ENCODE measurements at places on chromosomes 5 and 9.

GRCh38 chr5:131548176-131548575 lies 86.9 kb downstream of the RAPGEF6 start:
- DNase-seq, result no peak

DNA sequence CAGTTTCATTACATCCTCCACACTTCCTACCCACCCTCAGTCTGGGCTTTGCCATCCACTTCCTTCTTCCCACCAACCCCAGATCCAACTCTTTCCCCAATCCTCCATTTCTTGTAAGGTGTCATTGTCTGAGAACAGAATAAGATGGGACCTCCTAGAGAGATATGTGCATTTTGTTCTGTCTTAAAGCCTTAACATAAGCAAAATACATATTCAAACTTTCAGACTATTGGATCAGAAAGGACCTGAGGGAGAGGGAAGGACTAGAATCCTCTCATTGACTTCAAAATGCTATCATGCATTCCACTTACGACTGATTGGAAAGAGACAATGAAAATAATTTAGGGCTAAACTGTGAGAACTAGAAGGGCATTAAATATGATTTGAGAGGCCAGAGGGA lies 43.0 kb downstream of the AGXT2 start:
- DNase-seq, result no peak

- no peak for DNase-seq
Observed at GRCh38 chr5:55231029-55231918, 2.1 kb downstream of the CCNO start.

GRCh38 chr5:117475919-117476318 lies 901.3 kb upstream of the SEMA6A start:
- no peak for DNase-seq

- DNase-seq, result no peak
Observed at GRCh38 chr5:66143473-66144073, 527 bp upstream of the SREK1 start.

GRCh38 chr5:71816307-71816706 lies 97.2 kb downstream of the CARTPT start:
- DNase-seq, result no peak

DNA sequence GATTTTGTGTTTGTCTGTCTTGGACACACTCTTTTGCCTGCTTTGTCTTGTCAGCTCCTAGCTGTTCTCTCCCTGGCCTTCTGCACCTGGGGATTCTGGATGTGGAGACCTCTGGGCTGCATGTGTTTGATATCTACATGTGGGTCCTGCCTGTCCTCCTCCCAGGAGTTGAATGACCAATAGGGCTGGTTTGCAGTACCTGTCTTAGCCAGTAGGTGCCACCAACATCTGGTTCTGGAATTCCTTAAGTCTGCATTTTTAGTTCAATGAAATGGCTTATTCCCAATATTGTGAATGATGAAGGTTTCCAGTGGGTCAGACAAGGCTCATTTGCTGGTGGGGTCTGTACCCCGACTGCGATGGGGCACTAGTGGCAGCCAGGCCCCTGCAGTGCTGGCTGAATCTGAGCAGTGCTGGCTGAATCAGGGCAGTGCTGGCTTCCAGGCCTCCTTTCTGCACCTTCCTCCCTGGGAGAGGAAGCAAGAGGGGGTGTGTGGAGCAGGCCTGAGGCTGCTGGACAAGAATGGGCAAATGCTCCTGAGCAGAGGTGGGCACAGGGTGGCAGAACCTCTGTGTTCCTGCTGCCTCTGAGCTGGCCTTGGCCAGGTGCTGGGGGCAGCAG lies 73.3 kb downstream of the RXRA start:
- DNase-seq, result peak; percentile 37

DNA sequence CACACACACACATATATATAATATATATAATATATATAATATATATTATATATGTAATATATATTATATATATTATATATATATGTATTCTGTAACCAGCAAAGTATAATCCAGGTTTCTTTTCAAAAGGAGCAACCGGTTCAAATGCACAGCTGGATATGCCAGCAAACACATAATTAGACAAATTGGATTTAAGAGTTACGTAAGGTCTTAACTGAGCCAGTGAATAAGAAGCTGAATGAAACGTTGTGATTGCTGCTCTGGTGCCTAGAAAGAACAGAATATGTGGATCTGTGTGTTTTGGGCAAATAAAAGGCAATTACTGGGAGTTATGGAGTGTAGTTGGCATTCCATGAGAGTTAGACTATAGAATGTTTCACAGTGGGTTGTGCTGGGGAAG lies 178.1 kb downstream of the SLF1 start:
- no peak for DNase-seq

GRCh38 chr5:151612689-151613427 lies 21.7 kb upstream of the FAT2 start:
- no peak for DNase-seq

DNA sequence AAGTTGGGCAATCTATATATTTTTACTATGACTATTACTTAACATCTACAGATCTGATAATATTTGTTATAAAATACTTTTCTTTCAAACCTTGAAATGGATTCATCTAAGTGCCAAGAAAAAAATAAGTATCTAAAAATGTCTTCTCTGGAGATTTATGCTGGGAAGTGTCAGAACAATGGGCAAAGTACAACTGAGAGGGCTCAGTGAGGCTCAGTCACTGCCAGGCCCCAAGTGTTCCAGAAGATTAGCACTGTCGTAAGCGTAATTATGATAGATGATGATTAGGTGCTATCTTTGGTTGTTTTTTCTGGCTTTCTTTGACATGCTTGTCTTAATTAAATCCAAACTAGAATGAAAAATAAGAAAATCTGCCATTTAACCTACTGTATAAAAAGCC lies 72.2 kb upstream of the ADAMTS19 start:
- no peak for DNase-seq

GRCh38 chr5:110150199-110150598 lies 460.5 kb downstream of the MAN2A1 start:
- DNase-seq, result peak; percentile 84

DNA sequence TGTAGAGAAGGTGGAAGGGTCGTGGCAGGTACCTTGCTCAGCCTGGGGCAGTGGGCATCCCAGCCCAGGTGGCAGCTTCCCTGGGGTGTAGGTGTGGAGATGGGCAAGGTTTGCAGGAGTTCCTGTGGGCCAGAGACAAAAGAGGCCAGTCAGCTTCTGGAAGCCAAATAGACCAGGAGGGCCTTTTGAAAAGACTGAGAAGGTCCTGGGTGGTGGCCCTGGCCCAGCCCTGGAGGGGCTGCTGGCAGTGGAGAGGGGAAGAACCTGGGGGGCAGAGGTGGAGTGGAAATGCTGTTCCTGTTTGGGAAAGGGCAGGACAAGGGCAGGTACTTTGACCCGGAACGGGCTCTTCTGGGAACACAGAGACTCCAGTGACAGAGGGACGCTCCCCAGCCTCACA lies 7.0 kb upstream of the IL3 start:
- DNase-seq, result no peak

- DNase-seq, result no peak
Observed at GRCh38 chr5:83731638-83732037, 11.0 kb upstream of the HAPLN1 start.

- peak; percentile 69 for DNase-seq
Observed at GRCh38 chr5:136032564-136032963, 3.8 kb downstream of the TGFBI start.

DNA sequence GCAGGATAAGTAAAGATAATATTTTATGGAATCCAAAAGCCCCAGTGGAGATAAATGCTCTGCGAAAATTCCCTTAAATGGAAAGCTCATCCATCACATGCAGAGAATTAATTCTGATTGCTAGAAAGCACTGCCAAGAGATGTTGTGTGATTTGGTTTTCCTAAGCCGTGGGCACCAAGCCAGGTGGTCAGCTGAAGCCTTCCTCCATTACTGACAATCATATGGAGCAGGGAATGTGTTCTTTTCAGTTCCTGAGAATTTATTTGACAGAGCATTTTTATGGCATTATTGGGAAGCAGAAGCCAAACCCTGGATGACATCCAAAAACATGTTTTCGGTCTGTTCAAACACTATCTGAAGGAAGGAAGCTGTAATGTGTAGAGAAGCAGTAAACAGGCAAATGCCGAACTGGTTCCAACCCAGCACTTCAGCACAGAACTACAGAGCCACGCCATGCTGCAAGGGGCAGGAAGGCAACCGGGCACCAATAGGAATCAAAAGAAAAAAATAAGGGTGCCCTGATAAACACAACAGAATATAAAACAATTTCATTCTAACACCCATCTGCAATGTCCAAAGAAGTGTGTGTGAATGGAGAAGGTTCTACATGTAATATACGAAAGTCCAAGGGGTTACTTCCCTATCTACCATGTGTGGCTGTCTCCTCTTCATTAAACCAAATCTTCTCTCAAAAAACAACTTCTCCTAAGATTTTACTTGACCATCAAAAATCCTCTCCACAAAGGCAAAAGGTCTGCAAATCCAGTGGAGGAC lies 12.3 kb downstream of the ARSB start:
- DNase-seq, result peak; percentile 72

DNA sequence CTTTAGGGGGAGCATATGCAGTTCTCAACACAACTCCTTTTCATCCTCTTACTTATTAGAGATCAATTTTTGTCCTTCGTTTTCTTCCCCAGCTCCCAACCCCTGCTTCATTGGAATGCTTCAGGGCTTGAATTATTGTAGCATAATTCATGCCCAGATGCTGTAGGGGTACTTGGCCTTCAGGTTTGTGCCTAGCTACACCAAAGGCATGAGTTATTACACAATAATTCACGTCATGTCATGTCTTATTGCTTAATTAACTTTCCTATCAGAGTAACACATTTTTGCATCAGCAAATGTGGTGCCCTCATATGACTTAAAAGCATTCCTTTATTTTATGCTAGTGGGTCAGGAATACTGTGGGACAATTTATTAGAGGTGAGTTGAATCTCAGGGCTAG lies 507.2 kb downstream of the NFIB start:
- no peak for DNase-seq

DNA sequence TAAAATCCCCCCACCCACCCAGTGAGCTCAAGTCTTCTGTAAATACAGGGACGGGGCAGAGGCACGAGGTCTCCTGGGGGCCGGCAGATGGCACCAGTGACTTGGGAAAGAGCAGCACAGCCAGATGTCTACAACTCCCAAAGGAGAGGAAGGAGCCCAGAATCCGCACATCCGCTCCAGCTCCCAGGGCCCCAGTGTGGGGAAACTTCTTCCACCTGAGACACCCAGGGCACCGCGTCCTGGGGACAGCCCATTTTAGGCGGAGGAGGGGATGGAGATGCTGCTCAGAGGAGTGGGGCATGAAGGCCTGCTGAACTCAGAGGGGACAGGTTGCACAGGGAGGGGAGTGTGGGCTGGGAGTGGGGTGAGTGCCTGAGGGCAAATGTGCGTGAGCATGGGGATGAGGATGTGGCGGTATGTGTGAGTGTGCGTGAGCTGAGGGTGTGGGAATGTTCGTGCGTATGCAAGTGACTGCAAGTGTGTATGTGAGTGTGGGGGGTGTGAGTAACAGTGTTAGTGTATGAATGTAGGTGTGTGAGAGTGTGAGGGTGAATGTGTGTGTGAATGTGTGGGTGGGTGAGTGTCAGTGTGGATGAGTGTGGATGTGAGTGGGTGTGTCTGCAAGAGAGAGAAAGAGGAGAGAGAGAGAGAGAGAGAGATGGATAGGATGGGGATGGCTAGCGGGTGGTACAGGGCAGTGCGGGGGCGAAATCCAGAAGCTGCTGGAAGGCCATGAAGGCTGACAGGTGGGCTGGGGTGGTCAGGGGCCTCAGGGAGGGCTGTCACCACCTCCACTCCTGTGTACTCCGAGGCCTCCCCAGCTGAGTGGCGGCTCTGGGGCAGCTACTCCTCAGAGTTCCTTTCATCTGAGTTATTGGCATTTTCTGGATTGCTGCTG lies 63.5 kb downstream of the DUSP1 start:
- DNase-seq, result peak; percentile 76

GRCh38 chr5:145855763-145856267 lies 17.0 kb downstream of the GRXCR2 start:
- no peak for DNase-seq

GRCh38 chr5:34410411-34411139 lies 245.6 kb upstream of the RAI14 start:
- peak; percentile 76 for DNase-seq

DNA sequence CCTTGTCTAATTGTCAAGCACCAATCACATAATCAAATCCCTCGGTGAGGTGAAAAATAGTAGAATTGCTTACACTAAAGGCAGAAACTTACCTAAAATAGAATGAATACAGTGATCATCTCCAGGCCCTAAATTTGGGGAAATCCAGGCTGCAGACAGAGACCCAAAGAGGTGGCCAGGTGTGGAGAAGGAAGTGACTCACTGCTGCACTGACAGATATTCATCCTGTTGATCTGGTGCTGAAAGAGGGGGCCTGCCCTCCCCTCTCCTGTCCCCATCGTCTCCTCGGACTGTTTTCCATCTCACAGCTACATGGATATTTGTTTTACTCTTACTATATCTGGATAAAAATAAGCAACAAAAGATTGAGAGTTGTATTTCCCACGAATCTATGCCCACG lies 15.9 kb downstream of the OR2Y1 start:
- DNase-seq, result no peak

- DNase-seq, result peak; percentile 63
Observed at GRCh38 chr5:43305948-43306565, 7.2 kb downstream of the HMGCS1 start.

DNA sequence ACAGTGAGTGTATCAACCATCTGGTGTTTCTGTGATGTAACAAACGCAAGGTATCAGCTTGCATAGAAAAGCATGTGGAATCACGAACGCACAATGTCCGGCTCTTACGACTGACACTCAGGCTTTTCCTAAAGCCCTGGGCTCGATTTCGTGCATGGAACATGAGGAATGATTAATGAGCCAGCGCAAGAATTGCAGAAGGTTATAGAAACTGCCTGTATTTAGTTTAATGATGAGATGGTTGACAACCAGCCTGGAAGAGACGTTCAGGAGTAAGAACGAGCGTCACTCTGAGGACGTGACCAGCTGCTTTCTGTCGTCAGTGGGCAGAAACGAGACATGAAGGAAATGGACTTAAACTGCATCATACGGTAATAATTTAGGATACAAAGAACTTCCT lies 497.6 kb downstream of the IRX1 start:
- peak; percentile 57 for DNase-seq

GRCh38 chr9:20112205-20112783 lies 323.5 kb upstream of the SLC24A2 start:
- DNase-seq, result no peak

GRCh38 chr5:180607861-180608571 lies 16.7 kb upstream of the SCGB3A1 start:
- DNase-seq, result no peak

- DNase-seq, result no peak
Observed at GRCh38 chr5:60789551-60789950, 54.5 kb downstream of the ELOVL7 start.

DNA sequence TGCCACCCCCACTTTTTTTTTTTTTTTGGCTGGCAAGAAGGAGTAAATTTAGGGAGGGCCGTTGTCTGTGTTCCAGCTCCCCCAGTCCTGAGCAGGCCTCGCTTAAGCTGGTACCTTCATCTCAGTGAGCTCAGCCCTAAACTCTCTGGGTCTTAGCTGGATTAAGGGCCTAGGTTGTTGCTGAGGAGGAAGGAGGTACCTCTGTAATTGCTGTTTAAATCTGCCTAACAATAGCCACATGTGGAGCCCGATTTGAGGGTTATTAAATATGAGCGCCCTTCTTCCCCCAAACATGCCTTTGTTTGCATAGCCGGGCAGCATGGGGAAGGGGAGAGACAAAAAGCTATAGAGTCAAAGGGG lies 179.0 kb upstream of the PITX1 start:
- no peak for DNase-seq

Measured in fibroblast of skin of right biceps (primary cell).